ENCODE measurements at places on chromosomes 16 and 17.

- no peak for DNase-seq
Observed at GRCh38 chr17:20010099-20010863, 1.1 kb downstream of the SPECC1 start.

- peak; percentile 85 for DNase-seq
Observed at GRCh38 chr17:29116804-29117753, 63.1 kb downstream of the MYO18A start.

DNA sequence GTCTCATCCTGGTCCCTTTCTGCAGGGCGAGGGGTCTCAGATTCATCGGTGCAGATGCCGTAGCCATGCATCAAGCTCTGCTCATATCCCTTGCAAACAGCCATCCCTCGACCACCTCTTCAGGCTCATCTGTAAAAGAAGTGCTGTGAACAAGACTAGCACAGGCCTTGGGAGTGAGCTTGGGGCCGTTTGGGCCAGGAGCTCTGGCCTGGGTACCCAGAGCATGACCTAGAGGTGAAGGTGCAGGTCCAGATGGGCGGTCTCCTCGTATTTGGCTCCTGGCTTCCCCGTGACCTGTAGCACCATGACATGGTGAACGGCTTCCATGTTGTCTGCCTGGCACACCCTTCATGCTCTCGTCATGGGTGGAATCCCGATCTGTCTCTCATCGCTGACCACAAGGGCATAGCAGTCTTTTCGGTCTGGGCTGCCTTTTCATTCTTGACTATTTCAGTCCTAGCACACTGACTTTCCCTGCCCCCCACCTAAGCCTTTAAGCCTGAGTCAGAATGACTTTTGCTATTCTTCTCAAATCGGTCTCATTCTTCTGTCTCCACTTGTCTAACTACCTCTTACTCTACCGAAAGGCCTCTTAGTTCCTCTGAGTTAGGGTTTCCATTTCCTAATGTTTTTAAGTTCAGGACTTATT, 216.0 kb downstream of the FOXL1 start:
- DNase-seq, result no peak

- DNase-seq, result no peak
Observed at GRCh38 chr16:60346256-60346655, 1612.1 kb upstream of the GOT2 start.

- DNase-seq, result peak; percentile 89
Observed at GRCh38 chr16:30615358-30616091, 5.3 kb upstream of the ZNF689 start.

- DNase-seq, result no peak
Observed at GRCh38 chr17:81305051-81305630, 10.0 kb upstream of the SLC38A10 start.

DNA sequence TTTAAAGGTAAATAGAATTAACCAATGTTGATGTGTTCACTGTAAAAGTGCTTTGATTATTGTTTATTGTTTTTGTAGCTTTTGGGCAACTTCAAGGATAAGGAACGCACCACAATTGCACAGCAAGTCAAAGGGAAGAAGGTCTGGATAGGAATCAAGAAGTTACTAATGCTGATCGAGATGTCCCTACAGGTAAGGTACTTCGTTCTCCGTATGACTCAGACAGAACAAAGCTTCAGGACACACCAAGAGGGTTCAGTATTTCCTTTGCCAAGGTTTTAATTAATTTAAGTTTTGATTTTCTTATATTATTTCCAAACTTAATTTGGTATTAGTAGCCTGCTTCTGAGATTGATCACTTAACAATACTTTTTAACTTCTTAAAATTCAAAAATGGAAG, 67.1 kb downstream of the WNT3 start:
- DNase-seq, result no peak

DNA sequence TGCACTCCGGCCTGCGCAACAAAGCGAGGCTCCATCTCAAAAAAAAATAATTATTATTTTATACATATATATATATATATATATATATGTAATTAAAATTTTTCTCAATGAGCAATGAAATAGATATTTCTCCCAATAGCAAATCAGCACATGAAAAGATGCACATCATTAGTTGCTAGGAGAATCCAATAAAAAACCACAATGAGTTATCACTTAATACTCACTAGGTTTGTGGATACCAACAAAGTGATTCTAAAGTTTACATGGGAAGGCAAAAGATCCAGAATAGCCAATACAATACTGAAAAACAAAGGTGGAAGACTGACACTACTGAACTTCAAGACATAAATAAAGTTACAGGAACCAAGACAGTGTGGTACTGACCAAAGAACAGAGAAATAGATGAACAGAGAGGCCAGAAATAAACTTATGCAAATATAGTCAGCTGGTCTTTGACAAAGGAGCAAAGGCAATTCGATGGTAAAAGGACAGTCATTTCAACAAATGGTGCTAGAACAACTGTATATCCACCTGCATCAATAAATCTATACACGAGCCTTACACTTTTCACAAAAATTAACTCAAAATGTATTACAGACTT, 13.6 kb downstream of the SMG6 start:
- DNase-seq, result no peak

- DNase-seq, result no peak
Observed at GRCh38 chr17:16377941-16378341, 3.0 kb upstream of the UBB start.

- DNase-seq, result no peak
Observed at GRCh38 chr17:50527155-50527762, 5.3 kb upstream of the EPN3 start.

- DNase-seq, result peak; percentile 48
Observed at GRCh38 chr16:56732832-56733231, 2.9 kb downstream of the NUP93 start.

DNA sequence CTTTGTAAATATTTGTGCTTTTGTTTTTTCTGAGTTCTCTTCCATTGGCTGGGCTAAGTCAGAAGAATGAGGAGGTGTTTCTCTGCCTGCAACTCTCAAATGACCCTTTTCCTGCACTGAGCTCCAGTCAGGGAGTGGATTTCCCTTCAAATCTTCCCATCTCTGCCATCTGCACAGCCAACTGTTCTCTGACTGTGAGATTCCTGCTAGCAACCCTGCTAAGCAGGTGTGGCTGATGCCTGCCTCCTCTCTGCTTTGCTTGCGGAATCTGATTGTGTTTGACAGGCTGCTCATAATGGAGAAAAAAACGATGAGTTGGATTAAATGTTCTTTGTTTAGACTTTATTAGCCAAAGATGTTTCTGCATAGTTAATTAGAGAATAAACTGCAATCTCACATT, 519.8 kb downstream of the TMEM114 start:
- DNase-seq, result no peak

DNA sequence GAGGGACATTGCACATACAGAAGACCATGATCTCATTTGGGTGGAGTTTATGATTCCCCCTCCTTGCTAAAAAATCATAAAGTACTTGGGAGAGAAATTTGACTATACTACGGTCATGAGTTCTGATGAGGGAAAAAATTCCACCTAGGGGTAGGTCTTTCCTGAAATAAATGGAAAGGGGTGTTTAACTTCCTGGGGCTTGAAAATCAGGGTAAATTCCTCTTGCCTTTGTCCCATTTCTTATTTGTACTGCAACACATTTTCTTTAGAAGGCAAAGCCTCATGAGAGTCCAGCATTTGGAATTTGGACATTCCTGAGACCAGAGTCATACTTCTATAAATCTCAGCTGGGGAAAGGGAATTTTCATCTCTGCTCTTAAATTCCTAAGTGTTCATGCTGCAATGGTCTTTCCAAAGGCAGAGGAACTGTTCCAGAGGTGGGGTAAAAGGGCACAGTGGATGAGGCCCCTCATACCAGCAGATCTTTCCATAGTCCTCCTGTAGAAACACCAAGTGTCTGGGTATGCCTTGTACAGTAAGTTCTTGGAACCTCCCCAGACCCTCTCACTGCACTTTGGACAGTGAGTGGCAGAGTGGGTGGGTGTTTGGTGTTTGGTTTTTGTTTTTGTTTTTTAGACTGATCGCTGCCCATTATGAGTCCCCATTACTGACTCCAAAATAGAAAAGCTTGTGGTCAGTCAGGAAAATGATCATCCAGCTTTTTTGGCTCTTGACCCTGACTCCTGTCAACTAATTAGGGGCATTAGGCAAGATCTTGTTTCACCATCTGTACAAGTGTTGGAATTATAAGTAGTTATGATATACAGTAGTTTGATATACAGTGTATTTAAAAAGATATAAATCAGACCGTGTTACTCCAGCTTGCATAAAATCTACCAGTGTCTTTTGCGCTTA, 6.0 kb downstream of the LYRM1 start:
- no peak for DNase-seq

- DNase-seq, result no peak
Observed at GRCh38 chr17:74433421-74434121, 1.7 kb downstream of the GPRC5C start.

GRCh38 chr17:46922487-46922803, 515 bp upstream of the GOSR2 start:
- DNase-seq, result no peak

DNA sequence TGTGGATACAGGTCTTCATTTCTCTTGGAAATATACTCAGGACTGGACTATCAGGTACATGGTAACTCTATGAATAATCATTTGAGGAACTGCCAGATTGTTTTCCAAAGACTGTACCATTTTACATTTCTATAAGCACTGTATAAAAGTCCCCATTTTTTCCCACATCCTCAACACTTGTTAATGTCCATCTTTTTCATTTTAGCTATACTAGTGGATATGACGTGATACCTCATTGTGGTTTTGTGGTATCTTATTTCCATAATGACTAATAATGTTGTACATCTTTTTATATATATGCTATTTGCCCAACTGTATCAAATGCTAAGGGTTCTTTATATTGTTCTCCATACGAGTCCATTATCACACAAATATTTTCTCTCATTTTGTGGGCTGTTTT, 22.9 kb downstream of the NUP88 start:
- no peak for DNase-seq

- DNase-seq, result peak; percentile 69
Observed at GRCh38 chr16:67150833-67151396, at the start of gene B3GNT9. TSS of gene B3GNT9 (minus strand) at chr16:67150998. CDS start at chr16:67150485, 513 bp downstream.

- DNase-seq, result peak; percentile 43
Observed at GRCh38 chr16:57736419-57737351, 1.1 kb downstream of the KATNB1 start.

GRCh38 chr16:24332582-24333090, 76.5 kb downstream of the CACNG3 start:
- DNase-seq, result no peak

DNA sequence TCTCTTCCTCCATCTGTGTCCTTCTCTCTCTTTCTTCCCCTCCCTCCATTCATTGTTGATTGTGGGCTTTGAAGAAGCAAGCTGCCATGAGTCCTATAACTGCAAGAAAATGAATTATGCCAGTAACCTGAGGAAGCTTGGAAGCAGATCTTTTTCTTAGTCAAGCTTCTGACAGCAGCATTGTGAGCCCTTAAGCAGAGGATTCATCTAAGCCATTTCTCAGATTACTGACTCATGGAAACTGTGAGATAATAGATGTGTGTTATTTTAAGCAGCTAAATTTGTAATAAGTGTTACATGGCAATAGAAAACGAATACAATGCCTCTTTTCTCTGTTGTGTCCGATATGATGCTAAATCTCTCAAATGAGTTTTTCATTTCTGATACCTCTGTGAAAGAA, 1109.7 kb downstream of the CDH11 start:
- DNase-seq, result no peak

GRCh38 chr17:74659889-74660288, 36.4 kb upstream of the CD300E start:
- DNase-seq, result no peak

DNA sequence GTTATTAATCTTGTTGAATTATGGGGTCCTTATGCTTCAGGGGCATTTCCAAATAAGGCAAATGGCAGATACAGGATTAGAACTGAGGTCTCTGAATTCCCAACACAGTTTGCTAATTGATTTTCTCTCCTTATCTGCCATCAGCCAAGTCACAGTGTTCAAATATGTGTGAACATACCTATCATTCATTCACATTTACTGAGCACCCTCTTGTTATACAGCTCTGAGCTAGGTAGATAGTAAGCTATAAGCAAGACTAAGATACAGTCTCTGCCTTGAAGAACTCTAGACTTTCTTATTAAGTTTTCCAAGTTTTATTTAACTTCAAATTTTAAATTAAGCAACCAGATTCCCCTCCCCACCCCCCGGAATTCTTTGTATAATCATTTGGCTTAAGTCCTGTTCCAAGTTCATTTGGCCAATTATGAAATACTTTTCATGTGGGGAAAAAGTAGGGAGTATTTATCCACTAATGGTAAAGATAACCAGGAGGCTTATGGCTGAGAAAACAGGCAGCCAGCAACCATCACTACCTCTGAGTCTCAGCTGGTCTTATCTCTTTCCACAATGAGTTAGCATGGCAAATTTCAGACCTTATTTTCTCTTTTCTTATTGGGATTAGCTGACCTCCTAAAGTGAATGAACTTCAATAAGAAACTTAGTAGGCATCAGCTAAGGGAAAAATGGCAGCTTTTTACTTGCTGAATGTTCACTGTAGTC, 31.4 kb upstream of the CORO6 start:
- no peak for DNase-seq

DNA sequence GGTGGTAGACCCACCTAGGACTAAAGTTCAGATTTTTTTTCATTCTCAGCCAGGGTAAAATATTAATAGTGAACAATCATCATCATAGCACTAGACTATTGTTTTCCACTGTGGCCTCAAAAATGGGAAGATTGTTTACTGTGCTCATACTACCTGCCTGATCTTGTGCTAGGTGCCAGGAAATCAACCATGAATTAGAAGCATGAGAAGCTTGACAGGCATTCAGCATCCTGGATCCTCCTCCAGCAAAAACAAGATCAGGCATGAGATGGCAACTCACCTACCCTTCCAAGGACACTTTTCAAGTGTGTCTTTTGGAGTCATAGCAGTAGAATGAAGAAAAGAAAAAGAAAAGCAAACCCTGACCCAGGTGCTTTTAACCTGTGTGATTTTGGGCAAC, 174.2 kb downstream of the CYLD start:
- no peak for DNase-seq

DNA sequence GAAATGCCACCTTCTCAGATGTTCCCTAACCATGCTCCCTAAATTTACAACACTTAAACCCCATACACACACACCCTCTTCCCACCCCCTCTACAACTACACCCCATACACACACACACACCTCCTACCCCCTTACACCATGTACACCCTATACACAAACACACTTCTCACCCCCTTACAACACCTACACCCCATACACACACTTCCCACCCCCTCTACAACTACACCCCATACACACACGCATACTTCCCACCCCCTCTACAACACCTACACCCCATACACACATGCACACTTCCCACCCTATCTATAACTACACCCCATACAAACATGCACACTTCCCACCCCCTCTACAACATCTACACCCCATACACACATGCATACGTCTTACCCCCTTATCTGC, 172.0 kb downstream of the SLC39A11 start:
- DNase-seq, result no peak

DNA sequence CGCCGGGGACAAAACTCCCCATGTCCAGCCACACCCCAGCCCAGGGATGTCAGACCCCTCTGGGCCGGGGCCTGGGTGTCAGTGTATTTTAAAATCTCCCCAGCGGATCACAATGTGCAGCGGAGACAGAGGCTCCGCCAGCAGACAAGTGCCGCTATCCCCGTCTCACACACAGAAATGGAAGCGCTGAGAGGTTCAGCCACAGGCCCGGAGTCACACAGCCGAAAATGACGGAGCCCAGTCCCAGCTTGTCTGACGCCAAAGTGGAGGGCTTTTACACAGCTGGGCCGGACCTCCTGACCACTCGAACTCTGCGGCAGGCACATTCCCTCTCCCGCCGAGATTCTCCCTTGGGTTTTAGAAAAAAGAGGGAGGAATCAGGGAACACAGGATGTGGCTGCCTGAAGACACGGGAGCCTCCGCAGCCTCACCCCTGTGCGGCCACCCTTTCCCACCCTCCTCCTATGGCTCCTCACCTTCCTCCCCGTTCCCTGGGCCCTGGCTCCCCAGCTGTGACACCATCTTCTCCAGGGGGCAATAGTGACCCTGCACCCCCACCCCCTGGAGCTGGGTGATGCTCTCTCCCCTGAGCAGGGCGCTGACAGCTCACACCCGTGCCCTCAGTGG, 6.8 kb upstream of the OSGIN1 start:
- DNase-seq, result no peak

All from activated CD4-positive, alpha-beta T cell treated with anti-CD3 and anti-CD28 coated beads, Interleukin-2, amount 50 U/mL, for 48 hours (primary cell).